DMS153 (cell line): ENCODE measurements at places on chromosomes 13 and 19.

GRCh38 chr19:50723735-50724521 is 764 bp downstream of the CLEC11A start:
- DNase-seq = no peak

GRCh38 chr19:31535691-31536460 is 186.6 kb upstream of the TSHZ3 start:
- DNase-seq = no peak

DNA sequence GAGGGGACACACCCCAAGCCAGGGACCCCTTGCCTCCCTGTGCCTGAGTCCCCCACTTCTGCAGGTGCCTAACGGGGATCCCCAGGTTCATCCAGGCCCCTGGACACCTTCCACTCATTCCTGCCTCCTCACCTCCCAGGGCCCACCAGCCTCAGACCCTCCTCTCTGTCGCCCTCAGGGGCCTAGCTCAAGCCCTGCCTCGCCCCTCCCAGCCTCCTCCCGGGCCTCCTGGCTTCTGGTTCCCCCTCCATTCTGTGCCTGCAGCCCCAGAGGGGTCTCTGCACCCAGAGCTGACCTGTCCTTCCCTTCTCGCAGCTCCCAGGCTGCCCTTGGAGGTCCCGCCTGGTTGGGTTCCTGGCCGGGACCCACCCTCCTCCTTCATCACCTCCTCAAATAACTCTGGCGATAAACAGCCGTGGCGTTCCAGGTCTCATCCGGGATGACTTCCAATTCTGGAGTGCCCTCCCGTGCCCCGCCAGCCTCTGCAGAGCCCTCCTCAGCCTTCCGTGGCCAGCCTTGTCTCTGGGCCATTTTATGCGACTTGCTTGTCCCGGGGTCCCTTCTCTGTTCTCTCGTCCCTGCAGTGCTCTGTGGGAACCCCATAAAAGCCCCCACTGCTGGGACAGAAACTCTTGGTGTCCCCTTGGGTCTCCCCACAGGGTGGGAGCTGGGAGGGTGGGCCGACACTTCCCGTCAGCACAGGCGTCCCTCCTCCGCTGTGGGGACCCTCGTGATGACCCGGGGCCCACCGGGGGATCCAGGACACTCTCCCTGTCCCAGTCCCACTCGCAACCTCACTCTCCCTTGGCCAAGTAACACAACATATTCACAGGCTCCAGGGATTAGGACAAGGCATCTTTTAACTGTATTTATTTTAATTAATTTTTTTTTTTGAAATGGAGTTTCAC is 9.2 kb downstream of the JOSD2 start:
- no peak for DNase-seq

DNA sequence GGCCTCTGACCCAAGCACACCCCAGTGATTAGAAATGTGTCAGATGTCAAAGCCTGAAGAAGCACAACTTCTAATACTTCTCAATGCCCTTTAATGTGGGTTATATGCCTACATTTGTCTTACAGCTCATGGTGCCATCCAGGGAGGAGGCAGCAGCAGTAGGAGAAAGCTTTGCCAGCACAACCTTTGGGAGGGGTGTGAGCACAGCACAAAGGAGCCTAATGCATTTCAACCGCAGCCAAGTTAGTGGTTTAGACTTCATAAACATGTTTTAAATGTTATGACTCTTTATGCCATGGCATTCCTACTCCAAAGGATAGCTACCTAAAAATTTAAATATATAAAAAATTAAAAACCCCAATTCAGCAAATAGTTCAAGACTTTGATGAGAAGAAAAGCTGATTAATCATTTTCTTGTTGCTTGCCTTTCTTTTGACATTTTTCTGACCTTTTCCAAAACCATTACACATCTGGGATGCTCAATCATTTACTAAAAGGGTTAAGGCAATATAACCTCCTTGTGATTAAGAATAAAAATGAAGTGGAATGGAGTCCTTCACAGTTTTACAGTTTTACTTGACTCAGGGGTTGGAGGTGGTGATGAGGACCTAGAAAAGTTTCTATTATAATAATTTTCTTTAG is 142.7 kb downstream of the DLEU7 start:
- no peak for DNase-seq

- peak; percentile 64 for DNase-seq
These were observed 23.5 kb downstream of the ZNF180 start for GRCh38 chr19:44476559-44477408.

DNA sequence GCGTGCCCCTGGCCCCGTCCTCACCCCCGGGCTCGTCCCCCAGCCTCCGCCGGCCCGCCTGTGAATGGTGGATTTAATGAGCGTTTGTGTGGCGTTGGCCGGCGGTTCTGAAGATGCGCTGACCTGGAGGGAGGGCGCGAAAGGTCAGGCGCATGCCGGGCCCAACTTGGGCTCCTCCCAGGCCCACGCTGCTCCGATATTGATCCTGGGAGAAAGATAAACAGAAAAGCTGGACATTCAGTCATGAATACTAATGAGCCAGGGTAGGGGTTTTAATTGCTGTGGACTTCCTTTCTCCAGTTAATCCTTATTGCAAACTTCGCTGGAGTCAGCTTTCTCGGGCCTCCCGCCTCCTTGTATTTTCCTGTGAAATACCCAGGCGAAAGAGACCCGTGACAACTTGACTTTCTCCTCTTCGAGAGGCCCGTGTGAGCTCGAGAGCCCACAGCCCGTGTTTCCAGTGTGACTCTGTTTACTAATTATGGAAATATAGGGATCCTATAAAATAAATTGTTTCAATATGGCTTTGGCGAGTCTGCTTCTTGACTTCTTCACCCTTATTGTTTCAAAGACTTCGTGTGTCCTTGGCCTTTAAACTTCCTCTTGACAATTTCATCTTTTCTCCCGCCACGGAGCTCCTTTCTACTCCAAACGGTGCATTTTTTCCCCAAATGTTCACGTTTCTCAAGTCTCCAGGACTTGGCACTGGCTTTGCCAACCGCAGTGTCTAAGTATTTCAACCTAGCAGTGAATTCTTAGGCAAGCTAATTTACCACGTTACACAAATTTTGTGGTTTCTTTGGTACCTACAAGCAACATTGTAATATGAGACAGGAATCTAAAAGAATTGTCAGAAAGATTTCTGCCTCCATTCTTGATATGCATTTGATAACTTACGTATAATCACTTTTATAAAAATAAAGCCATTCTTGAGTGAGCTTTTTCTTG is 10.5 kb downstream of the ZIC2 start:
- no peak for DNase-seq

DNA sequence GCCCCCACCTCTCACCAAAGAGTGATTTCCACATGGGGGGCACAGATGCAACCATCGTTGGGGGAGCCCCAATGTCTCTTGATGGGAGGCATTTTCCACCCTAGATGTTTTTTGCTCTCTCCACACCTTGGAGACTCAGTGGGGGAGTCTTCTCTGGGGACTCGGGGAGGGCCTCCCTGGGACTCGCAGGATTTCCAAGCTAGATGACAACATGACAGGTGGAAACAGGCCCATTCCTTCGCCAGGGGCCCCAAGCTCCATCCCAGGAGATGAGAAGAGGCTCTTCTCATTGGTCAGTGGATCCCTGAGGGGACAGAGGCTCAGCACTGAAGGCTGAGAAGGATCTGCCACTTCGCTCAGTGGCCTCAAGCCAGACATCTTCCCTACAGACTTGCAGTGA is 12.7 kb upstream of the KIR2DL4 start:
- DNase-seq = no peak

GRCh38 chr19:29753934-29754305 is 38.9 kb upstream of the C19orf12 start:
- DNase-seq = no peak

- DNase-seq = no peak
These were observed 3.7 kb upstream of the TMEM272 start for GRCh38 chr13:51848674-51849073.

- DNase-seq = no peak
These were observed 30.4 kb downstream of the ZNF536 start for GRCh38 chr19:30402436-30403202.

- no peak for DNase-seq
These were observed 112.2 kb downstream of the IER2 start for GRCh38 chr19:13262450-13262849.

DNA sequence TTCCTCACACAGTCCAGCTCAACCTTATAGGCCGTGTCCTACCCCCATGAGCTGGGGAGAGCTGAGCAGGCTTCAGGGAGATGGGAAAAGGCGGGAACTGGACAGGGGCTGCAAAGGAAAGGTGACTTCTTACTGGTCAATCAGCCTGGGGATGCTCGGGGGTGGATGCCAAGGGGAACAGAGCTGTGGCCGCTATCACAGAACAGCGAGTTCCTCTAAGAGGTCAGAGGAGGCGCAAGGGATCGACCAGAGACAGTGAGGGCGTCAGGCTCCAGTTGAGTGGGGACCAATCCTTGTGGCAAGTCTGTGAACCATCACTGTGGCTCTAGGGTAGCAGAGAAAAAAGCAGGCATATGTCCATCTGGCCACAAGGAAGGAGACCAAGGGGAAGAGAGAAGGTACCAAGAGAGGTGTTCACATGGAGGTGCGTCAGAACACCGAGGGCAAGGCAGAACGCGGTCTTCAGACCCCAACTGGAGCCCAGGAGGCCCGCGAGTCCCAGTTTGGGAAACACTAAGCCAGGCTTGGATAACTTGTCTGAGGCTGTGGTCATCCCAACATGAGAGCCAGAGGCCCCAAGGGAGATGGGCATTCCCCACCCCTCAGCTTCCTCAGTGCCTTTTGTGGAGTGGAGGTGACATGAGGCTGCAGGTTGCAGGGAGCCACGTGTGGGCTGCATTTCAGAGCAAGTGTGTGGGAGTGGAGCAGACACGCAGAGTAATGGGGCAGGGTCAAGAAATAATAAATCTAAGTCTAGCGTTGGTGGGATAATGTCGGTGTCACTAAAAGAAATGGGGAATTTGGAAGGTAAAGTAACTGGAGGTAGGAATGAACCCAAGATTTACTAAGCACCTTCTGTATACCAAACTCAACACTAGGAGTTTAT is 3.9 kb downstream of the F10 start:
- no peak for DNase-seq

- no peak for DNase-seq
These were observed 15.1 kb downstream of the PRAM1 start for GRCh38 chr19:8487137-8487851.

DNA sequence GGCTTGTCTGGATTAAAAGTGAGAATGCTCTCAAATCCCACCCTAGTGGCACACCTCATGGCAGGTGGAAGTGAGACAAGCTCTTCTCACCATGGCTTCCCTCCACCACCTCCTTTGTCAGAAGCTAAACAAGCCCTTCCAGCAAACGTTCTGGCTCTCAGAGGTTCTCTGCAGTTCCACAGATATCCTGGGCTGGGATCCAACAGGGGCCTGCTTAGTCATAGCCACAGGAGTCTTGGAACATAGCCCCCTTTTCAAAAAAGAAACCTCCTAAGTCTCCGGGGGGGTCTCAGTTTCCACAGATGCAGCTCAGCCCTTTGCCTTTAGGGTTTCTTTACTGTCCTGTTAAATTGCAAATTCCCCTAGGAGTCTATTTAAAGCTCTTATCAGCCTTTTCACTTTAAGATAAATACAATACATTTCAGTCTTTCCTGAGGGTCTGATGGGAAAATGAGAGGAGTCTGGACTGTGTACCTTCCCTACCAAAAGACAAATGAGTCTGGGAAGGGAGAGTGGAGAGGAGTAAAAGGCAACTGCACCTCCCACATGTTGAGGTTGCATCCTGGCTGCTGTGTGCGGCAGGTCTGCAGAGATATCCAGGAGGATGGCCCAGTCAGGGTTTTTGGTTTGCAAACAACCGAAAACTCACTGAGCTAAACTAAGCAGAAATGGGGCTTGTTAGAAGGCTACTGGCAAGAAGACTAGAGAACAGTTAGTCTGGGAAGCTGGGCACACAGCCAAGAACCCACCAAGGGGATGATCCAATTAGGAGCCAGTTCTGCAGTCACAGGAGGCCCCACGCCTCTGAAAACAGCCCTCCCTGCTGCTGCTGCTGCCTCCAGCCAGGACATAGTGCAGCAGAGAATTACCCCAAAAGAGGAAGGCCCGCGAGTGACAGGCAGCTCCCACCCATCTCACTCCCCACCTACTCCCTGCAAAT is 41.4 kb upstream of the SERP2 start:
- DNase-seq = no peak

DNA sequence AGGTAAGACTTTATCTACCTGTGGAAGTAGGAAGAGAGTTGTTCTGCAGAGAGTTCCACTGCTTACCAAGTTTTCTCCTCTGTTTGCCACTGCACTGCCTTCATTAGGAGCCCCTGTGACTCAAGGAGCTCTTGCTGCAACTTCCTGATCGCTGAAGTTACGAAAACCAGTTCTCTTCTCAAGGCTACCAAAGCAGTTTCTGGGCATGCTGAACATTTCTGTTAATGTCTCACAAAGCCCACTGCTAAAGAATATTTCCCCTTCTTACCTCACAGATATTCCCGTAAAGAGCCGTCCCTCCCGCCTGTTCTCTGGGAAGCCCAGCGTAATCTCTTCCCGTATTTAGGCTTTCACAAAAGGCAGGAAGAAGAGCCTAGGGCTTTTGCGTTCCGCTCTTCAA is 82.6 kb upstream of the OXGR1 start:
- DNase-seq = no peak

DNA sequence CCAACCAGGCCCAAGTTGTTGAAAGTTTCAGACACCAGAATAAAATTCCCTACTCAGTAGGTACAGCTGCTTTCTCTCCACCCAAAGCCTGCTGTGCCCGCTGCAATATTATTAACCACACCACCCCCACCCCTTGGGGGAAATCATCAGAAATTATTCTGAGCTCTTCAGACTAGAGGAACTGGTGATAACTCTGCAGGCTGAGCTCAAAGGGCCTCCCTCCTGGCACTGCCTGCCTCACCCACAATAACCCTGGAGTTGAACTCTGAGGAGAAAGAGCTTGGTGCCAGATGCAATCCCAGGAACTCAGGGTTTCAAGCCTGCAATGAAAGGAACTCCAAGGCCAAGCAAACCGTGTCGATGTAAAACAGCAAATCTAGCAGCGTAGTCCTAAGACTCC is 381.7 kb upstream of the ZNF507 start:
- no peak for DNase-seq

DNA sequence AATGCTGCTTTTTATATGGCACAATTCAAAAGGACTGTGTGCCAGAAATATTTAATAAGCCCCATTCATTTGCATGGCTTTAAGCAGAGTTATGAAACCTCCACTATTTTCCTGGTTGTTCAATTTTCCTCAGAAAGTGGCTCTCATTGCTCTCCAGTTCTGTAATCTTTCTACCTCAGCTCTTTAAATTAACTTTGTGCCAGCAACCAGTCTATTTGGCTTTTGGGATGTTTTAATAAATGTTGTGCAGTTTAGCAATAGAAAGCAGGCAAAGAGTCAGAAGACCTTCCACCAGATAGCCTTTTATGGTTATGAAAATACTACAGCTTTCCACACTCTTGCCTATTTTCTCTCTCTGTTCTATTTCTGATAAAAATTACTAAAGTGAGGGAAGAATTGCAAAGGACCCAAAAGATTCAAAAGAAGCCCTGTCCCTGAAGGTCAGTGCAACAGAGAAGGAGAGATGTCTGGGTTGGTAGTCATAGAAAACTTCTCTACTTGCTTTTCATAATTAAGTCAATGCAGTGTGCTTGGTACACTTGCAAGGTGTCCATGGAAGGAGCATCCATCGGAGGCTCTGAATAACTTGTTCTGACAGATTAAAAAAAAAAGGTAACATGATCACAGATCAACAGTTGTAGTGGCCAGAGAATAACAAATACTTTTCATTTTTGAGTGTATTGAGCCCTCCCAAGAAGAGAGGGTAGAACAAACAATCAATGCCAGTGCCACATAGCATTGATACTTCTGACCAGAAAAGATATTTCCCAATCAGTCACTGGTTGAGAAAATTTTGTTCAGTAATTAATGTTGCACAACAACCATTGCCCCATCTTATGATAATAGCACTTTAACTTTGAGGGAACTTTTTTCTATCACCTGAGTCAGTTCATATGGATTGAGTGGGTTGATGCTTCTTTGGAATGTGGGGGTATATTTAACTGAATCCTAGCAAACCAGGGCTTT is 48.4 kb upstream of the SPRY2 start:
- DNase-seq = no peak
